ENCODE measurements at places on chromosomes 11 and 22. TPM values are rescaled to one million over a fixed set of nuclear protein-coding genes. Genes with fewer than 3 reads are reported as not detected.

DNA sequence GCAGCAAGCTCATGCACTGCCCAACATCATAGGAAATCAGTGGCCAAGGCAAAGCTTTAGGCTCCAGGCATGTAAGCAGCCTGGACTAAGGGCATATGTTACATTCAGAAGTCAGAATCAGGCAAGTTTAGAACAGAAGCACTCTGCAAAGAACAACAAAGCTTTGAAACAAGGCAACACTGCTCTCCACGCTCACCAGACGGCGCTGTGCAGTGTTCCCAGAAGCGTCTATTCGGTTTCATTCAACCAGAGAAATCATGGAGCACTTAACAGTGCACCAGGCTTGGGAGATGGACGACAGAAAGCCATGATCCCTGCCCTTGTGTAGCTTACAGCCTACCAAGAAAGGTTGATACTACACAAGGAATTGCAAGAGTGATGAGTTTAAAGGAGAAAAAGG is 555.8 kb downstream of the BUD13 start:
- DNase-seq: no peak

GRCh38 chr11:71150859-71151258 is 101.5 kb downstream of the SHANK2 start:
- no peak for DNase-seq

GRCh38 chr22:34129691-34130486 is 209.6 kb upstream of the LARGE1 start:
- no peak for DNase-seq

The CENATAC gene
- total RNA-seq: 34.6 TPM

The RPS13 gene
- total RNA-seq: 1,568 TPM

- DNase-seq: no peak
These were observed 21.0 kb upstream of the AMOTL1 start for GRCh38 chr11:94747146-94747545.

- DNase-seq: no peak
These were observed 7.2 kb downstream of the CHKA start for GRCh38 chr11:68113986-68114385.

The POLA2 gene
- 78.8 TPM for total RNA-seq

- no peak for DNase-seq
These were observed 31.7 kb downstream of the LINC01488 start for GRCh38 chr11:69513196-69513595.
